SK-N-MC (cell line): ENCODE measurements at places on chromosomes 2 and 18.

DNA sequence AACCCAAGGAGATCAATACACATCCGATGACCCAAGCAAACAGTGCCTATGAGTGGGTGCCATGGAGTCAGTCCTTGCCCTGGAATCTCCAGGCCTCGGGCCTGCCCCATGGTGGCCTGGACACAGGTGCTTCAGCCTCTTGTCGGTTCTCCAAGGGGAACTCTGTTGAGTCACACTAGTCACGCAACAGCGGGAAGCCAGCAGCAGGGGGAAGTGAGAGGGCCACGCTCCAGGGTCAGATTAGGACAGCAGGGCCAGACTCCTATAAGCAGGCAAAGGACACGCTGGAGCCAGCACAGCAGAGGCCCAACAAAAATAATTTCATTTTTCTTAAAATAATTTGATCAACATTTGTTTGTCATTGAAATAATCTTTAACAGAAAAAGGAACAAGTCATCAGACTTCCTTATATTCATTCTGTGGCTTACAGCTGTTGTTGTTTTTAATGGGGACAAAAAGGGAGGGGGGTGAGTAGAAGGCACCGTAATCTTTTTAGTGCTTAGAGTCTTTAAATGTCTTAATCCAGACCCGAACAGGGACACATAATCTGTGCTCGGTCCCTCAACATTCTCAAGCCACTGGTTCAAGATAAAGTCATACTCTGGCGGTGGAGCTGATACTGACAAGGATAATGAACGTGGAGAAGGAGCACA, 16.4 kb upstream of the ARMC9 start:
- no peak for DNase-seq

DNA sequence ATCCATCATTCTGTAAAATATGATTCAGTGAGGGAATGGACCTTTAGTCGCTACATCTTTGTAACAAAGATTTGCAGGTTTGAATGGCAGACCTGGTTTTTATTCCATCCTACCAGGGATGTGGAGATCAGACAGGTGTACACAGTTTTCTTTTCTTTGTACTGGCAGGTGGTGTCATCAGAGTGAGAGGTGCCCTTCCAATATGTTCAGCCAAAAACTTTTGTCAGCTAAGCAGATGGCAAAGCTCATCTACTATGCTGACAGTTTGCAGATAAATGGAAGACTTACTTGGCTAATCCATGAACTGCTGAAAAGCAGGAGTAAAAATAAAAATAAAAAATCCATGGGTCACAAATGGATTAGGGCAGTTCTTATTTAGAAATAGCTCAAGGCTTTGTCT, 185.5 kb upstream of the DOK6 start:
- no peak for DNase-seq

DNA sequence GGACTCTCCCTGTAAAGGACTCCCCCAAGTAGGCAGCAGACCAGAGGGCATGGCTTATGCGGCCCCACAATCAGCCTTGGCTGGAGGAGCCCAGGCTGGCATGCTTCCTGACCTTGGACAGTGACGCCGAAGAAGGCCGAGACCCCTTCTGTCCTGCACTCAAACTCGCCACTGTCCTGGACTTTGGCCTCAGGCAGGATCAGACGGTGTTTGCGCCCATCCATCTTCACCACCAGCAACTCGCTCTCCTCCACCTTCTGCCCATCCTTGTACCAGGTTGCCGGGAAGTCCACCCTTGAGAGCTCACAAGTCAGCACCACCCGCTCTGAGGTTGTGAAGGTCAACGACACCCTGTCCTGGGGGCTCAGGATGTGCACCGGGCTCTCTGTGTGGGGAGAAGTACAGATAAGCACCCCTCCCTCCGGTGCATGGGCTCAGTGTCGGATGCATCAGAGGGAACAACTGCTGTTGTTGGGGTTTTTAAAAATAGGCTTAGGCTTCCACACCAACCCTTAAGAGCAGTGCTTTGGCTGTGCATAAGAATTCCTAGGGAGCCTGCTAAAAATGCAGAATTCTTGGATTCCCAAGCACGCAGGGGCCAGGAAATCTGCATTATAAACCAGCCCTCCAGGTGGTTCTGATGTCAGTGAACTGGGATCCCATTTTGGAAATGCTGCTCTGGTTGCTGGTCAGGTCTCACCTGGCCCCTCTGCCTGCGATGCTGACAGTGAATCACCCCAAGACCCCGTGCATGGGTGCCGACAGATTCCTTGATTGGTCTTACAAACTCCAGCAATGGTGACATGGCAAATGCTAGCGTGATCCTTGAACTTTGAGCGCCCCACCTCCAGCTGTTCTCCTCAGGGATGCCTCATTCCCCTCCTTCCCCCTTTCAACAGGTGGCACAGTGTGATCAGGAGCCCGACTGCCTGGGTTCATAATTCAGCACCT, 5.9 kb downstream of the OBSL1 start:
- no peak for DNase-seq

DNA sequence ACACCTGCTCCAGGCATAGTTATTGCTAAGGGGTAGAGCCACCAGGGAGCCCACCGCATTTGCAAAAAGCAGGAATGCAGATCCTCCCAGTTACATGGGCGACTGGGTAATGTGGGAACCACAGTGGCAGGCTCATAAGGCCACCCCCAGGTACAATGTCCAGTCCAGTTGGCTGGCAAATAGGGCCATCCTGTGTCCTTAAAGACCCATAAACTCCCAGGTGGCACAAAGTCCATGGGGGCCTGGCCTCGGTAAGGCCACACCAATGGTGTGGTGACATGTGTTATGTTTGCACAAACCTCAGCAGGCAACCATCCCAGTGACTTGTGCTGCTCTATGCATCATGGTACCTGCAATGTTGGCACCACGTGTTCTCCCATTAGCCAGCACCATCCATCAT, 283.6 kb upstream of the GYPC start:
- no peak for DNase-seq

GRCh38 chr2:180706694-180707093, 273.7 kb upstream of the UBE2E3 start:
- DNase-seq, result no peak

DNA sequence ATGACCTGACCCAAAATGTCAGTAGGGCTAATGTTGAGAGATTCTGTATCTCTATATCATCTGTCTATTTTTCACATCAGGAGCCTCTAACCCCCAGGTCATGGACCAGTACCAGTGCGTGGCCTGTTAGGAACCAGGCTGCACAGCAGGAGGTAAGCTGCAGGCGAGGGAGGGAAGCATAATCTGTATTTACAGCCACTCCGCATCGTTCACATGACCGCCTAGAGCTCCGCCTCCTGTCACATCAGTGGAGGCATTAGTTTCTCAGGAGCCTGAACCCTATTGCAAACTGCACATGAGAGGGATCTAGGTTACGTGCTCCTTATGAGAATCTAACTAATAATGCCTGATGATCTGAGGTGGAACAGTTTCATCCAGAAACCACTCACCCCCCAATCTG, 180.6 kb downstream of the RDH14 start:
- DNase-seq, result no peak

DNA sequence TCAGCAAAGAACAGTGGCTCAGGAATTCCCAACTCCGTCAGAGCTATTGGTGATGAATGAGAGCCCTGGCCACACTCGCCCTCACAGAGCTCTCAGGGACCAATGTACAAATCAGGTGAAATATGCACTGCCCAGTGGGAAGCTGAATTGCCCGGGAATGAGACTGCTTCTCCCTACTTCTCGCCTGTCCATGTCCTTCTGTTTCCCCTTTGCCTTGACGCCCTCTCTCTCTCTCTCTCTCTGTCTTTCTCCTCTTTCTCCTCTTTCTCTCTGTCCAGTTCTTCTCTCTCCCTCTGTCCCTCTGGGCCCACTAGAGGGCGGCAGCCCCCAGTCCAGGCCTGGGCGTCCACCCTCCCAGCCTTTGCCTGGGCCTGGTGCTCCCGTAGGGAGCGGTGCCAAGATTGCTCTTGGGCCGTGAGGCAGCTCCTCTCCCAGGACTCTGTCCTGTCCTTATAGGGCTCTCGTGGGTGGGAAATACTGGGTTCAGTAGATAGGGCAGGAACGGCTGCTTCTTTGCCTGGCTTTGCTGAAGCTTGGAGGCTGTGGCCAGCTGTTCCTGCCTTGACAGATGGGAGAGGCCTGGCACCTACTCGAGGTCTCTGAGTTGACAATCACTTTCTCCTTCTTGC, 28.4 kb upstream of the PUM2 start:
- DNase-seq, result no peak

DNA sequence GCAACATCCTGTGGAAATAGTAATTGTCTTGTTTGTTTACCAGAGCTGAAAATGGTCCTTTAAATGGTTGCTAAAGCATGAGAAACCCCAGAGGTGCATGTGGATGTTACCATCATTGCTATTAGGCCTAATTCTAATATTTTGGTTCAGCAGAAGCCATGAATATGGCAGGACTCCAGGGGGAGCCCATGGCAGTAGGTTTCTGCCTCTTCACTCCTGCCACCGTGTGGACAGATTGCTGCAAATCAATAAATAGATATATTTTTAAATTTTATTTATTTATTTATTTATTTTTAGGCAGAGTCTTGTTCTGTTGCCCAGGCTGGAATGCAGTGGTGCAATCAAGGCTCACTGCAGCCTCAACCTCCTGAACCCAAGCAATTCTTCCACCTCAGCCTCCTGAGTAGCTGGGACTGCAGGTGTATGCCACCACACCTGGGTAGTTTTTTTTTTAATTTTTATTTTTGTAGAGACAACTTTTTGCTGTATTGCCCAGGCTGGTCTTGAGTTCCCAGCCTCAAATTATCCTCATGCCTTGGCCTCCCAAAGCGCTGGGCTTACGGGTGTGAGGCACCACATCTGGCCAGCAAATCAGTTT, 54.9 kb upstream of the CAPN13 start:
- DNase-seq, result peak; percentile 57

GRCh38 chr18:3238742-3239141, 8.9 kb upstream of the MYL12A start:
- no peak for DNase-seq

DNA sequence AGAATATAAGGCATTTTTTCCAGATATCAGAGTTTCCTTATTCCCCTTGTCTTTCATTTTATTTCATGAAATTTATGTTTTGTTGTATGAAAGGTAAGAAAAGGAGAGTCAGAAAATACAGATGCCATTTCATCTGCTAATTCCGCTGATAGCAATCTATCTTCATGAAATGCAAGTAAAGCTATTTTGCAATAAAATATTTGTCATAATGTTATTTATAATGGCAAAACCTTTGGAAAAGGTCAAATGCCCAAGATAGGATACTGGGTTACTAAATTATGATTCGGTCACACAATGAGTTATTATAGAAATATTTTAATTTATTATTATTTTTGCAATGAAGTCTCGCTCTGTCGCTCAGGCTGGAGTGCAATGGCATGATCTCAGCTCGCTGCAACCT, 124.2 kb downstream of the SPP2 start:
- no peak for DNase-seq

GRCh38 chr2:205776139-205776538, 93.8 kb downstream of the NRP2 start:
- DNase-seq, result no peak

DNA sequence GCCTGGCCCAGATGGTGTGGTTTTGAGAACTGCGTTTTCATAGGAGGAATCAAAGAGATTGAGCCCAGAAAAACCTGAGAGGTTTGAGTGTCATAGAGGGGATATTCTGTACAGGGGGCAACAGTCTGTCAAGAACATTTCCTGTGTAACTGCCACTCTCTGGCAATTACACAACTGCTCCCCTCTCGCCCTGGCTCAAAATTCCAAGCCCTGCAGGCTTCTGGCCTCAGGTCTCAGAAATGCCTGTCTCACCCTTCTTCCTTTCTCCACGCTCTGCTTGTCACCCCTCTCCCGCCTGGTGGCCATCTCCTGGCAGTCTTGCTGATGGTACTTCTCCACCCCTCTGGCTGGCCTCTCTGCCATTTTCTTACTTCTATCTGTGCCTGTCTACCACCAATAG, 4.0 kb downstream of the VAMP5 start:
- no peak for DNase-seq

DNA sequence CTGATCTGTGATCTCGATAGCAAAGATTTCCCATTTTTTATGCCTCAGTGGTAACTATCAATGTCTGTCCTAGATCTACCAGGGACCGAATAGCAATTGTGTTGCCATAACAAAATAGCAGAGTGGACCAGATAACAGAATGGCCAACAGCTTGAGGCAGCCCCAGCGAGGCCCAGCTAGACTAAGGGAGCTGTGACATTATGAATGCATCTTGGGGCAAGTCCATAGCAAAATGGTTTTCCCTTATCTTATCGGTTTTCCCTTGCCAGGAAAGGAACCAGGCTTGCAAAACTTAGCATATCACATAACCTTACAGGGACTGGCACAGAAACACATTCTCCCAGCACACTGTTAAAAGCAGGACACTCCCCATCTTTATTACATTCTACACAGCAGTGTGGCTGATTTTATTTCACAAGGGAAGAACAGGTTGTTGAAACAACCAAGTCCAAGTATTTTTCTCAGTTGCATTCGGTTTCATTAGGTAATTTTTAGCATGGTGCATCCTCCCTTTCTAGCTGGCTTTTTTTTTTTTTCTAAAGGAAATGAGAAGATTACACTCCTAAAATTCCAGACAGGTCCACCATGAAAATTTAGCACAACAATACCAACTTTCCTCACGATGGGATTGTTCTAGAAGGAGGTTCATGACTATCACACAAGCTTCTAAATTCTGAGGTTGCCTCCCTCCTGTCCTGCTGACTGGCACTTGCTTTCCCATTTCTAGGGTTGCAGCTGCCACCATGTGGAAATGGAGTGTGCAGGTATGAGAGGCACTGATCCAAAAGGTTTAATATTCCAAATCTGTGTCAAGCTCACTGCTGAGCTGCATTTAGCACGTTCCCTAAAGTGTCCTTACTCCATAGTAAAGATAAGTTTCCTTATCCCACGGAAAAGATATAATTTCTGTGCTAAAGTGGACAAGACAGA, 97.0 kb upstream of the SLC35G4 start:
- no peak for DNase-seq

- no peak for DNase-seq
These were observed 35.6 kb downstream of the SNED1 start for GRCh38 chr2:241033994-241034393.

DNA sequence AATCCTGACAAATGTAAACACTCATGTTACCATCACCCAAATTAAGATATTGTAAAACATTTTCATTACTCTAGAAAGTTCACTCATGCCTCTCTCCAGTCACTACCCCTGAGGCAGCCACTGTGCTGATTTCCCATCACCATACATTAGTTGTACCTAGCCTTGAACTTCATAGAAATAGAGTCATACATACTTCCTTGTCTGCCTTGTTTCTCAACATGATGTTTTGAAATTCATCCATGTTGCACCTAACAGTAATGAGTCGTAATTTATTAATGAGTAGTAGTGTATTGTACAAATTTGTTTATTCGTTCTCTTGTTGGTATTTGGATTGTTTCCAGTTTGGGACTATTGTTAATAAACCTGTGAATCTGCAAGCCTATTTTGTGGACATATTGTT, 49.0 kb upstream of the TWSG1 start:
- no peak for DNase-seq

- DNase-seq, result no peak
These were observed 42.7 kb upstream of the TGFA start for GRCh38 chr2:70596293-70596692.

DNA sequence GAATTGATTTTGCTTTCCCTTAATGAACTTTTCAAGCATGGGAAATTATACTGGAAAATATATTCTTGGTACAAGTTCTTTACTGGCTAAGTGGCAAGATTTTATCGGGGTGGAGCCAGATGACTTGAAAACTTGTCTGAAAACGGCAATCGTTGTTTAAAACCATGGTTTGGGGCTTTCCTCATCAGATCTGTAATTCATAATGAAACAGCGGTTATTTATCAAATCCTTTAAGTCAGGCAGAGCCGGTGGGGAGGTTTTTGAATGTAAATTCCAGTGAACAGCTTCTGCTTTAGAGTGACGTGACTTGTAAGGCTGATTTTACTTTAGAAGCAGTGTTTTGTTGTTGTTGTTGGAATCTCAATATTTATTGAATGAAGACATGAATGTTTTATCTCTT, 2.6 kb downstream of the SEC11C start:
- DNase-seq, result no peak
